ENCODE measurements at places on chromosomes 5 and 9.

GRCh38 chr9:11275158-11275695 lies 662.4 kb upstream of the PTPRD start:
- no peak for DNase-seq

DNA sequence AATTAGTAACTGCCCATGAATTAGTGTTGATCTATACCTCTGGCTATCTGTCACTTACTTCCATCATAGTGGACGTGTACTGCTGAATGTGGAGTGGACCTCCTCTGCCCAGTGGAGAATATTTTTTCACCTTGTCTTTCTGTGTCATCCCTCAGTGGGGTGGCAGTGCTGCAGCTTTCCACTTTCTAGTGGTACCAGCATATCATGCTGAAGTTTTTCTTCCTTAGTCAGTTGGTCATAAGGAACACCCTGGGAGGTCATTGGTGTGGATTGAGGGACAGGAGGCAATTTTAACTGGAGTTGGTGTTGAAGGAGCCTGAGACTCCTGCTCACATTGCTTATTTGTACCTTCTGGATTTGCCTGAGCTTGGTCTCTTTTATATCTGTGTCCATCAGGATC lies 151.7 kb upstream of the ANKH start:
- no peak for DNase-seq

DNA sequence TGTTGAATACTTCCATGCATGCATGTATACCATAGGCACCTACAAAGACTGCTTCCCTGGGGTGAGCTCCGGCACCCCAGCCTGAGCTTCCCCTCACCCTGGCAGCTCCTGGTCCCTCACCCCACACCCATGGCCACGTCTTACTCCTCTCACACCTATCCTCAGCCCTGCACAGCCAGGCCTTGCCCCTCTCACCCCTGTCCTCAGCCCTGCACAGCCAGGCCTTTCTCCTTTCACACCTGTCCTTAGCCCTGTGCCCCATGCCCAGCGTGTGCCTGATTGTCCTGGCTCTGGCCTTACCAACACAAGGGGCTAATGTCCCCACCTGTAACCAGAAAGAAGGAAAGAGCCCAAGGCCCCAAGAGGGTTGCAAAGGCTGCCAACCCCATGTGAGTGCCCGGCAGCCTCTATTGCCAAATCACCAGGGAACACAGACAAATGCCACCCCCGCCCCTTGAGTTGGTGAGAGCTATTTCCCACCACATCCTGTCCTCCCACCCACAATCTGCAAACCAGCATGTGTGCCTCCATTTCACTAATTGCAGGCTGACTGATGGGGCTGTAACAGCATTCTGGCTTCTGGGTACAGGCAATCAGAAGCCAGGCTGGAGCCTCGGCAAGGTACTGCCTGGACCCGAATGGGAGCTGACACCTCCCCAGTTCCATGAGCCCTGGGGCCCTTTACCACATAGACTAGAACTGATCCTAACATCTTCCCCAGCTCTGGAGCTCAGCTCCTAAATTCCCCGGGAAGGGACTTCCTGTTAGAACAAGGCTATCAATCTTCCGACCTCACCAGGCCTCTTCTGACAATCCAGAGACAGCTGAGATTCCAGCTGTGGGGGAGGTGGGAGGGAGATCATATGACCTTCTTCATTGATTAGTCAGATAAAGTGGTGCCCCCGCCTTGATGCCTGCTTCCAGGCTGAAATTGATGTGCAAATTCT lies 78.2 kb downstream of the FAM114A2 start:
- no peak for DNase-seq

GRCh38 chr5:124648902-124649467 lies 97.5 kb downstream of the ZNF608 start:
- DNase-seq = no peak

DNA sequence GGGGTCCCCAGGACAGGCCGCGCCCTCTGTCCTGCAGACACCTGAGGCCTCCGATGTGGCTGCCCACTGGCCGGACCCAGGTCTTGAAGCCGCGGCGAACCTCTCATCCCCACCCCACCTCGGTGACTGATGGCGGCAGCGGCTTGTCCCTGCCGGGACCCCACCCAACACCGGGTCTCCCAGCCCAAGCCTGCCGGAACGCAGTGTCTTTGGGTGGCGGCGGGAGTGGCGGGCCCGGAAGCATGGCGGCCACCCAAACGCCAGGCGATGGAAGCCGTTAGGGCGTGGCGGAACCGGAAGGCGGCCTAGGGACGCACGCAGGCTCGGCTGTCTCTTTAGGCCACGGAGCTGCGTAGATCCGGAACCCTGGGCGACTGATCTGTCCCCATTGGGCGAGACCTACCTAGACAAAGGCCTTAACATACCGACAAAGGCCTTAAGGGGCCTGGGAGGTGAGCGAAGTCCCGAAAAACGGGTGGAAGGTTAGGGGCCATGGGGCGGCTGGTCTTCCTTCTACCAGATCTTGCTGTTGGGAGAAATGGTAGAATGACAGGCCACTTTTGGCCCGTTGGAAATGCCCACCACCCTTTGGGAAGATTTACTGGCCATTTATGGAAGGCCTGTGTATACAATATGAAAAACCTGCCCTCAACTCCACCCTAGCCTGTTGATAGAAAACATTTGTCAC lies 94.6 kb upstream of the SMC2 start:
- no peak for DNase-seq

GRCh38 chr9:21684831-21685362 lies 117.5 kb upstream of the MTAP start:
- no peak for DNase-seq

DNA sequence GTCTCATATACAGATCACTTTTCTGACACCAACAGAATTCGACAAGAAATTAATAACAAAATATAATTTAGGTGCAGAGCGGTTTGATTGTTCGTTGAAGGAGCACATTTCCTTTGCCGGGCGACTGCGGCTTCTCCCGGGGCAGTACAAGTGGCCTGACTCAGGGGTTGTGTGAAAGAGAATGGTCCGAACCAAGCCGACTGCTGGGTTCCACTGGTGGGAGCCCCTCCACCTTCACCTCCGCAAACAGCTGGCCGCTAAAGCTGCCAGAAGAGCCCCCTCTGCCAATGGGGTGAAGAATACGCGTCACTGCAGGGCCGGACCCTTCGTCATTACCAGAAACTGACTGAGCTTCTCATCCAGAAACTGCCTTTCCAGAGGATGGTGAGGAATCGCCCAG lies 156.0 kb upstream of the IFNE start:
- no peak for DNase-seq

- DNase-seq = no peak
Observed at GRCh38 chr5:173535166-173535975, 81.1 kb downstream of the BOD1 start.

DNA sequence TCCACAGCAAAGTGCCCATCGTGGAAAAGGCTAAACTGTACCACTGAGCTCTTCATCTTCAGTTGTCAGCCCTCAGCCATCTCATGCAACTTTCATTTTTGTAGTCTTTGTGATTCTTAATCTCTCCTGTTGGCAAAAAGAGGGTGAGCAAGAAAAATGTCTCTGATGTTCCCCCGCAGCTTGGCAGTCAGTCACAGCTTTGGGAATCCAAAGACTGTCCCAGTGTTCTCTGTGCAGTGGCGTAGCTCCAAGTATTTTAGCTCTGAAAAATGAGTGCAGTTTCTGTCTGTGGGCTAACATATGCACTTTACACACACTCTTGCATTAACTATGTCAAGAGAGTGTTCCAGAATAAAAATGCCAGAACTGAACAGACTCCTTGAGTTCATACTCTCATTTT lies 372.2 kb downstream of the TMEM232 start:
- peak; percentile 29 for DNase-seq

GRCh38 chr5:122312591-122313406 lies 762 bp downstream of the SNCAIP start:
- no peak for DNase-seq

- no peak for DNase-seq
Observed at GRCh38 chr5:172860520-172861443, 26.7 kb downstream of the ERGIC1 start.

DNA sequence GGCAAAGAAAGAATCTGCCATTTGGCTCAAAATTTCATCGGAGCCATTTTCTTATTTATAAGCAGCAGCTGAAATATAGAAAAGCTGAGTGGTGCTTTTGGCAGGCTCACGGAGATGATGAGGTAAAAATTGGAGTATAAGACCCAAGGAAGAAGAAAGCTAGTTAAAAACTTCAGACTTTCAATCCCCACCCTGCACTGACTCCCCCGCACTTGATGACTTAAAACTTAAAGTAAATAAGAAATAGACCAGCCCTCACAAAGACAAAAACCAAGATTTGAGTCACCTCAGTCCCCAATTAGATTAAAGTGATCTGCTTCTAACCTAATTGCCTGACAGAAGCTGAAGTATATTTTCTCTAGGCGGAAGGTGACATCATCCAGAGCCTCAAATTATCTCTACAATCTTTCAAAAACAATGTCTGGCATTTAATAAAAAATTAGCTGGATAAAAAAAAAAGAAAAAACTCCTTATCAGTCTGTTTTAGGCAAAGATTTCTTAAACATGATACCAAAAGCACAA lies 124.0 kb upstream of the PJA2 start:
- DNase-seq = no peak

DNA sequence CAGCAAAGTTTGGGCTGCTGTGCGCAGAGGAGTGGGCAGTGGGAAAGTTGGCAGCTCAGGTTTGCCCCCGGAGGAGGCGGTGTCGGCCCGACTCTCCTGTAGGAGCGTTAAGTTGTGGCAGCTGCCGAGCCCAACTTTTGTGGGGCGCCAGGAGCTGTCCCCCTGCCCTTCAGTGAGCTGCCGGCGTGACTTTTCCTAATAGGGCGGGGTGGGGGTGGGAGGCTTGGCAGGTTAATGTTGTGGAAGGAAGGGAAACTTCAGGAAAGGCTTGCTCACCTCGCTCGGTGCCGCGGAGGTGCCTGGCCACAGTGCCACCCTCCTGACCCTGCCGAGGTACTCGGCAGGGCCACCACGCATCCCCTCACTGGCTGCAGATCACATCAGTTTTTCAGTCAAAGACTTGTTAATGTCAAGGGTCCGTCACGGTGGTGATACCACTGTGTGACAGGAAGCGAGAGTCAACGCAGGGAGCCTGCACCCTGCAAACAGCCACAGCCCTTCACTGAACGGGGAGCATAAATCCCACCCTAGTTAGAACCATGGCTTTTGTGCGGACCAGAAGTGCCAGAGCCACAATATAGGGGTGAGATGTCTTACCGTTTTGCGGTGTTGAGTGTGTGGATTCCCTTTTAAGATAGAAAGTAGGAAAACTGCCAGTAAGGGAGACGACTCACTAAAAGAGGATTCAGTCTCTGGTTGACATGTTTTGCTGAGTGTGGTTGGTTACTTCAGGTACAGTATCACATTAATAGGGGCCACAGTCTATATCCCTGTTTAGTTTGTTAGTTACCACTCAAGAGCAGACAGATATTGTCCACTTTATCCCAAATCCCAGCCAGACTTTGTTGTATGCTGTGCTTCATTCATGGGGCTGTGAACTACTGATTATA lies 796 bp downstream of the LNPEP start:
- peak; percentile 87 for DNase-seq

DNA sequence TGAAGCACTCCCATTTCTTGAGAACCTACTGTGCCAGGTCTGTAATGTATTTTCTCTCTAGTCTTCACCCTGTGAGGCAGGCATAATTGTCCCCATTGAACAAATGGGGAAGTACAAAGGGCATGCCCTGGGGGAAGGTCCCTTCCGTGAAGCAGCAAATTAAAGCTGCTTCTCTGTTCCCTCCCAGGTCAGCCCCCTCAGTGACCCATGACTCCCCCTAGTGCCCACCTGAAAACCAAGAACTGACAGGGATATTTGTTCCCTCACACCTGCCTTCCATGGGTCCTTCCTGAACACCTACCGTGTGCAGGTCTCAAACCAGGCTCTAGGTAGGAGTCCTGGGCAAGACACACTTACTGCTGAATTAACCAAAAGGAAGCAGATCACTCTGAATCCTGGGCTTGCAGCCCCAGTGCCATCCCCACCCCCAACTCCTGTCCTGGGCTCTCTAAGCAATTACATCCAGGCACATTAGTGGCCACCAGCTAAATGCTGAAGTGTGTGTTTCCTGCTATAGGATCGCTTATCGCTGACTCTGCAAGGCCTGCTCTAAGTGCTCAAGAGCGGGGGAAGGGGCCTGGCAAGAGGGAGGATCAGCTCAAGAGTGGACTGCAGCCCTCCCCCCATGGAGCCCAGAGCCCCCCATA lies 254.8 kb downstream of the CDK5RAP2 start:
- no peak for DNase-seq

GRCh38 chr5:102270036-102270435 lies 26.0 kb downstream of the SLCO4C1 start:
- DNase-seq = no peak

- DNase-seq = no peak
Observed at GRCh38 chr5:6389946-6390530, 11.7 kb upstream of the MED10 start.

DNA sequence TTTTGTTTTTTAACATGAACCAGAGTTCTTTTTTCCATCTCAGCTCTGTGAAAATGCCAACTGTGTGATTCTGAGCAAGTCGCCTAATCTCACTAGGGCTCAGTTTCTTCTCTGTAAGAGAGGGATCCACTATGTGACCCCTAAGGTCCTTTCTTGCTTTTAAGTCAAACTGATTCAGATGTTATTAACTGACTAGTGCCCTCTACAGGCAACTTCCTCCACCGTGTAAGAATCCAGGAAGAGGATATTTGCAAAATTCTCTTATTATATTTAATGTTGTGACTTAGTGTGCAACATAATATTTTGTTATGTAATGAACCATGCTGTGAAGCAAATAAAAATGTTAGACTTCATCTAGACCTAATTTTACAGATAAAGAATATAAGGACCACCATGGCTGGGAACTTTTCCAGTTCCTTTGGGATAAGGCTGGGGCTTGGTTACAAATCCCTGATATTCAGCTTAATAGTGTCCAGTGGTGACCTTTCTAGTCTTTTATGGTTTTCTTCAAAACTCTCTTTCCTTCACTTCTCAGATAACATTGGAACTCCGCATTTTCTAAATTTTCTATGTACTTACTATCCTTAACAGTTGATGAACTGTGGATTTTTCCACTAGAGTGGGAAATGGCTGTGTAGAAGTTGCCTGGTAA lies 244.7 kb downstream of the PIK3R1 start:
- DNase-seq = peak; percentile 83

DNA sequence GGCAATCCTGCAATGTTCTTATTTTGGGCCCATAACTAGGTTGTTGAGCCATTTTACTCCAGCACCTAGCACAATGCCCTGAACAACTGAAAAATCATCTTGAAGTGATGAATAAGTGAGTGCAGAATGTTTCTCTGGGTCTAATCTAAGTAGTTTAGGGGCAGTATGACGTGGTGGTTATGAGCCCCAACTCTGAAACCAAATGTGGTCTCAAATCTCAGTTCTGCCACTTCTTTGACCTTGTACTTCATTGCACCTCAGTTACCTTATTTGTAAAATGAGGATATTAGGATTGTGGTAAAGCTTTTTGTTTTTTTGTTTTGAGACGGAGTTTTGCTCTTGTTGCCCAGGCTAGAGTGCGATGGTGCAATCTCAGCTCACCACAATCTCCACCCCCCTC lies 80.9 kb upstream of the SNX2 start:
- no peak for DNase-seq

GRCh38 chr9:107312376-107313050 lies 29.4 kb downstream of the RAD23B start:
- no peak for DNase-seq

All from activated CD4-positive, alpha-beta T cell treated with anti-CD3 and anti-CD28 coated beads, Interleukin-2, amount 10 ng/mL, durations not matched to agents 24 days and 14 days (primary cell).